ENCODE measurements at places on chromosomes 1 and 21. TPM values are rescaled to one million over a fixed set of nuclear protein-coding genes. Genes with fewer than 3 reads are reported as not detected.

Gene C1orf226
- total RNA-seq, result 2.2 TPM

- peaks cover 13% of the 10 kb centered on the region for H3K4me1 ChIP-seq
- H3K27me3 ChIP-seq, result no peaks in the 10 kb centered on the region
- no peak for DNase-seq
- H3K36me3 ChIP-seq, result no peaks in the 10 kb centered on the region
- no peak overlapping the region for H3K27ac ChIP-seq
Observed at GRCh38 chr1:58778385-58779000, 5.4 kb downstream of the JUN start.

GRCh38 chr21:36948686-36949085, 17.8 kb downstream of the HLCS start:
- H3K27me3 ChIP-seq, result no peaks in the 10 kb centered on the region
- no peaks in the 10 kb centered on the region for H3K36me3 ChIP-seq
- DNase-seq, result no peak
- H3K4me3 ChIP-seq, result no peak overlapping the region
- H3K4me1 ChIP-seq, result no peaks in the 10 kb centered on the region

DNA sequence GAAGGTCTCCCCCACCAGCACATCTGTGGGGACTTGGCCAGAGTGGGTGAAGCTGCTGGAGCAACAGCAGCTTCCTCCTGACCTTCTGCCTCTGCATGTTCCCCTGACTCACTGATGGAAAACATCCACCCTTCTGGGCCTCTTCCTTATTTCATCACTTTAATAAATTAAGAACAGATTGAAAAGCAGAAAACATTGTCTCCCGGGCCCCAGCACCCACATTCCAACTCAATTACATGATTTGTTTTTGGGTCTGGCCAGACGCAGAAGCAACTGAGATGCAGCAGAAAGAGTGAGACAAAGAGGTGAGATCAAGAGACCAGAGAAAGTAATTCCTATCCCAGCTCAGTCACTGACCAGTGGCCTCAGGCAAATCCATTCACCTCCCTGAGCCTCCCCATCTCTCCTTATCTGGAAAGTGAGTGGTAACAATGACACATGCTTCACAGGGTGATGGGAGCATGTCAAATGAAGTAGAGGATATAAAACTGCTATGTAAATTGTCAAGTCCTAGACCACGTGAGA, 157.1 kb downstream of the ELAVL4 start:
- no peaks in the 10 kb centered on the region for H3K36me3 ChIP-seq
- H3K4me1 ChIP-seq, result no peaks in the 10 kb centered on the region
- no peak overlapping the region for H3K4me3 ChIP-seq
- H3K27ac ChIP-seq, result no peak overlapping the region
- no peaks in the 10 kb centered on the region for H3K27me3 ChIP-seq

DNA sequence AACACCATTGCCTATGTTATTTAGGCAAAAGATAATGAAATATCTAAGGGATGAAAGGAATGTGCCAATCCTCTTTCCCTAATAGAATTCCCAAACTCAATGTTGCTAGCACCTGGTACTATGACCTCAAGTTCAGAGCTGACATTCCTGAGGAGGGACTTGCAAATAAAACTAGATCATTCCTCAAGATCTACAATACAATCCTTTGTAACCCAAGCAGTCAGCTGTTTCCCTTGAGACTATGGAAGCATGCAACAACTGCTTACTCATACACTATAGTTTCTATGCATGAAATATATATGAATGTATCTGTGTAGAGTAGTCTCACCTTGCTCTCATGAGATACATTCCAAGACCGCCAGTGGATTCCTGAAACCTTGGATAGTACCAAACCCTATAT, 65.0 kb downstream of the ABL2 start:
- no peak for DNase-seq
- H3K36me3 ChIP-seq, result no peaks in the 10 kb centered on the region
- no peak overlapping the region for H3K4me3 ChIP-seq

DNA sequence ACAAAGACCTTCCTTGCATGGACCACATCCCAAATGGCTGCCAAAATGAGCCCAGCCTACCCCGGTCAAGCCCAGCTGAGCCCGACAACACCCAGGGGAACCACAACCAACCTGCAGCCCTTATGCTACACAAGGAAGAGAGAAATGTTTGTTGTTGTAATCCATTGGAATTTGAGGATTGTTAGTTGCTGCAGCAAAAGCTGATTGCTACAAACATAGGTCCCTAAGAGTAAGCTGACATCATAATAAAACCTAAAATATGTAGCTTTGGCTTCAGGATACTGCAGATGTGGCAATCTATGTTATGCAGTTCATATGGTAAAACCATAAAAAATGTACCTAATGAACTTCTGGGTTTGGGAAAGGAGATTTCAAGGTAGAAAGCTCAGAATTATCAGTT, 65.5 kb upstream of the DNAH14 start:
- no peak overlapping the region for H3K27ac ChIP-seq
- H3K4me3 ChIP-seq, result no peak overlapping the region
- no peak for DNase-seq
- H3K36me3 ChIP-seq, result no peaks in the 10 kb centered on the region
- H3K4me1 ChIP-seq, result no peaks in the 10 kb centered on the region

DNA sequence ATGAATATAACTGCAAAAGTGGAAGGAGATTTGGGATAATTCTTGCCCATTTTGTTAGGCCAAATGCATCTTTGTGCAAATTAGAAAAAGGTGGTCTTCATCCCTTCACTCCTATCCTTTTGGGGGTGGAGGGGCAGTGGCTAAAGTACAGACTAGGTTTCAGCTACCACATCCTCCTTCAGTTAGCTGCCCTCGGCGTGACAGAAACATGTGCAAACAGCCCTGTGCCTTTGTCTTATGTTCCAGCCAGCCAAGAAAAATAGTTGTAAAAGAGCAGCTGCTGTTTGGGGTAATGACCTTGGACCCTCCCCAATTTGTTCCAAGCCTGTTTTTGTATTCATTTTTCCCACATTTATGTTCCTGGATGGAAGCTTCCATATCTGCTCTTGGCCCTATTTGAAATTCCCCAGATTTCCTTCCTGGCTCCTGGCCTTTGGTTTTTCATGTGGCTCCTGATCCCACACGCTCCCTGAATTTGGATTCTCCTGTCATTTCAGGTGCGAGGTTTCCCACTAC, 8.3 kb upstream of the LGALS8 start:
- H3K4me3 ChIP-seq, result no peak overlapping the region
- H3K27ac ChIP-seq, result peak overlapping the region; percentile 75
- peak; percentile 69 for DNase-seq
- no peaks in the 10 kb centered on the region for H3K27me3 ChIP-seq
- H3K36me3 ChIP-seq, result no peaks in the 10 kb centered on the region

DNA sequence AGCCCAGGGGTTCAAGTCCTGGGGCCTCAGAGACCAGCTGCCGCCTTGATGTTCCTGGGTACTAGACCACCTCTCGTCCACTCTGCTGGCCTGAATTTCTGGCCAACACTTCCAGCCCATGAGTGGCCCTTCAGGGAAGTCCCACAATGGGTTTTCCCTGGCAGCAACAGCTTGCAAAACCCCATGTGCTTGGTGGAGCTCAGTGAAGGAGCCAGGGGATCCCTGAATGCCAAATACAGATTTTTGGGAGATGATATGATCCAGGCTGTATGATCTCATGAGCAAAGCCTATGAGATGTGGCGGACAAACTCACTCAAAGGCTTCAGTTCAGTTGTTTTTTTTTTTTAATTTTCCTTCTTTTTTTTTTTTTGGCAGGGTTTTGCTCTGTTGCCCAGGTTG, 9.6 kb upstream of the RASSF5 start:
- no peak overlapping the region for H3K27ac ChIP-seq
- H3K4me1 ChIP-seq, result peaks cover 31% of the 10 kb centered on the region
- no peak overlapping the region for H3K4me3 ChIP-seq
- no peak for DNase-seq
- H3K27me3 ChIP-seq, result no peaks in the 10 kb centered on the region

DNA sequence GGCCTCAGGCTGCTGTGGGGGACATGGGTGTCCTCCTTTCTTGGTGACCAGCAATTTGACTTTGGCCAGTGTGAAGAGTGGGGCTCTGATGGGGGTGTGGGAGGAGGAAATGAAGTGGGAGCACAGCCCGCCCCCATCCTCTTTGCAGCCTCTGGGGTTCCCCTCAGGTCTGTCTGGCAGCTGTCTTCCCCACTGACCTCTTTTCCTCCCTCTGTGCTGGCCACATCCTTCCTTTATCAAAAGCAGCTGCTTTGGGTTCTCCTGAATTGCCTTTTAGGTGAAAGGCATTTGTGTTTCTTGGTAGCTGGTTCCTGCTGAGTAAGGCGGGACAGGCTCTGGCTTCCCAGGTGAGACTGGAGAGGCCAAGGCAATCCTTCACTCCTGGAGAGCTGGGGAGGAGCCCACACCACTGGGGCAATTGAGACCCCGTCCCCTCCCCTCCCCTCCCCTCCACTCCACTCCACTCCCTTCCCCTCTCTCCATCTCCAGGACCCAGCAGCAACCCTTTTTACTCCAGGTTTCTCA, 24.9 kb downstream of the PCAT6 start:
- DNase-seq, result no peak
- no peaks in the 10 kb centered on the region for H3K27me3 ChIP-seq
- H3K36me3 ChIP-seq, result no peaks in the 10 kb centered on the region
- no peak overlapping the region for H3K27ac ChIP-seq
- H3K4me1 ChIP-seq, result no peaks in the 10 kb centered on the region
- no peak overlapping the region for H3K4me3 ChIP-seq

Data from pancreas (tissue), 10 donors.